ENCODE measurements at places on chromosomes 1 and 21. TPM values are rescaled to one million over a fixed set of nuclear protein-coding genes. Genes with fewer than 3 reads are reported as not detected.

THEM5 gene
- polyA plus RNA-seq = 0.49 TPM

KPNA6 gene
- polyA plus RNA-seq = 32.2 TPM

SLAMF9 gene
- not detected for polyA plus RNA-seq

WDR64 gene
- 0.44 TPM for polyA plus RNA-seq

OR2T29 gene
- not detected for polyA plus RNA-seq

KAZN gene
- polyA plus RNA-seq = 31.1 TPM

KRTAP7-1 gene
- not detected for polyA plus RNA-seq

KIF26B gene
- 33.7 TPM for polyA plus RNA-seq

GRCh38 chr1:27001570-27002360, 8.3 kb downstream of the TRNP1 start:
- DNase-seq = no peak

GRCh38 chr1:86149591-86149990, 7.0 kb downstream of the COL24A1 start:
- DNase-seq = no peak

DNA sequence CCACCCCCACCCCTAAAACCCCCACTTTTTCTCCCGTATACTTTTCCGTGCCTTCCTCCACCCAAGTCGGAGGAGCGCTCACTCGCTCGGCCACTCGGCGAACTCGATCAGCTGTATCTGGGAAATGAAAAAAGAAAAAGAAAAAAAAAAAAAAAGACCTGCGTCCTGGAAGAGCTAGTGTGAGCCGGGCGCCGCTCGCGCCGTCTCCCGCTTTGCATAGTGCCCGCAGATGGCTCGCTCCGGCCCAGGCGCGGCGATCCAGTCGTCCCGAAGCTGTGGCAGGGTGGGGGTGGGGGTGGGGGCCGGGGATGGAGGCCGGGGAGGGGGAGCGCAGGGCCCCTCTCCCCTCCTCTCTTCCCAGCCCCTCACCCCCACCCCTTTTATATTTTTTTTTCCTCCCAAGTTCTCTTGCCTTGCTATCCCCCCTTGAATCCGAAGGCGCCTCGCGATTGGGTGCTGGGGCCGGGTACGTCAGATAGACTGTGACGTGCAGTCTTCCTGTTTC, 299 bp upstream of the PROX1 start:
- DNase-seq = no peak

- no peak for DNase-seq
Observed at GRCh38 chr1:222243902-222244301, 304.0 kb downstream of the HHIPL2 start.

- no peak for DNase-seq
Observed at GRCh38 chr1:184298440-184299405, 88.1 kb upstream of the C1orf21 start.

- DNase-seq = peak; percentile 36
Observed at GRCh38 chr1:244322791-244323521, 128.8 kb downstream of the ADSS2 start.

- DNase-seq = no peak
Observed at GRCh38 chr1:151891512-151891911, 17.8 kb downstream of the THEM4 start.

- no peak for DNase-seq
Observed at GRCh38 chr1:230356190-230356589, 69.9 kb downstream of the PGBD5 start.

GRCh38 chr1:64917328-64917861, 49.0 kb downstream of the JAK1 start:
- DNase-seq = no peak

DNA sequence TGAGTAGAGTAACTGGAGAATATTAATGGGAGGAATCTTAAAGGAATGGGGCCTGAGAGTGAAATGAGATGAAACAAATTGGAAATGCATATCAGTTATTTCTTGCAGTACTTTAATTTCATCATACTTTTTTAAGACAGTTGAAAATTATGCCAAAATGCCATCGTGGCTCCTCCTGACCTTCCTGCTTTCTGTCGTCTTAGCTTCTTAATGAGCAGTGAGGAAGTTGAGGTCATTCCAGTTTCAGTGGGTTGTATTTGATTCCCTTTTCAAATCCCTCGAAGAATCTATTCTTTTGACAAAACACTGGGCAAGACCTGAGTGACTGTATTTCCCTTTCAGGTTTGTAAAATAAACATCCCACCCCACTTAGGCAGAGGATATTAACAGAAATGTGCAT, 134.9 kb upstream of the MAP1LC3C start:
- DNase-seq = no peak

Measured in right renal cortex interstitium (tissue), 3 donors.